ENCODE measurements at places on chromosomes 5 and 9.

GRCh38 chr9:108645520-108645919 lies 210.3 kb downstream of the ACTL7B start:
- no peak for DNase-seq

GRCh38 chr5:23289162-23289561 lies 218.2 kb upstream of the PRDM9 start:
- DNase-seq, result no peak

GRCh38 chr5:90911169-90911568 lies 352.6 kb downstream of the ADGRV1 start:
- no peak for DNase-seq

DNA sequence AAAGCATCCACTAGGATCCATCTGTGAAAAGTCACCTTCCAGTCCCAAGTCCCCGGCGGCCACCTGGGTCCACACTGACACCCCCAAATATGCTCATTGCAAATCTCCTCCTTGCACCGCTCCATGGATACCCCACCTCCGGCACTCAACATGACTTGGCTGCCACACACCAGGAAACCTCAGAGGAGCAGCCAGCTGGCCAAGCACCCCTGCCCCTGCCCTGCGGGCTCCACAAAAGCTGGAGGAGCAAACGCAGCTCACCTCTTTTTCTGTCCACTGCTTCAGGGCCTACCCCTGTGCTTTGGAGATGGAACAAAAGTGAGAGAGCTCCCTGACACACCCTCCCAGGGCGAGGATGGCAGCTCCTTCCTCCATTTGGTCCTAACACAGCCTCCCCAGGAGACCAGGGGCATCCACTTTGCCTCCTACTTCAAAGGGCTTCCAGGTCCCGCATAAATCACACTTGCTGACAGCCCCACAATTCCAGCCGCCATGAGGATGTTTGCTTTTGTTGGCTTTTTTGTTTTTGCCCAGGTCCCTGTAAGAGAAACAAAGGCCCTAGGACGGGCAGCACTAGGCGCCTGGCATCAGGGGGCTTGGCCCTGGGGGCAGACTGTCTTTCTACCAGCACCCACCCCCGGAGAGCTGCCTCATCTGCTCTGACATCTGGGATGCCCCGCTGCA lies 14.8 kb downstream of the ROR2 start:
- no peak for DNase-seq

GRCh38 chr9:124087226-124087625 lies 75.7 kb downstream of the LHX2 start:
- no peak for DNase-seq

DNA sequence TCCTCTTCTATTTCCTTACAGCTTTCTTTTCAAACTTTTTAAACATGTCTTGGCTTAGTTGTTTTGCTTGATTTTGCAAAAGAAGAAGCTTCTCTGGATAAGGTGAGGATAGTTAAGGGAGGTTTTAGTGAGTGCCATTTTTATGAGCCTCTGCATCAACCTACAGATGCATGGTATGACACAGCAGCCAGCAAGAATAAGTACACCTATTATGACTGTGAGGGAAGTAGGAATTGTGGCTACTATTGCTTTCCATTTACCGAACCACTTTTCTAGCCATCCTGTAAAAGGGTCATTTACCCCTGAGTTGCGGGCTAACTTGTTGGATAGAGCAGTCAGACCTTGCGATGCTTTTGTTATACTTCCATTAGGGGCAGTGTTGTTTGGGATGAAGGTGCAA lies 7.0 kb upstream of the TUT7 start:
- DNase-seq, result no peak

DNA sequence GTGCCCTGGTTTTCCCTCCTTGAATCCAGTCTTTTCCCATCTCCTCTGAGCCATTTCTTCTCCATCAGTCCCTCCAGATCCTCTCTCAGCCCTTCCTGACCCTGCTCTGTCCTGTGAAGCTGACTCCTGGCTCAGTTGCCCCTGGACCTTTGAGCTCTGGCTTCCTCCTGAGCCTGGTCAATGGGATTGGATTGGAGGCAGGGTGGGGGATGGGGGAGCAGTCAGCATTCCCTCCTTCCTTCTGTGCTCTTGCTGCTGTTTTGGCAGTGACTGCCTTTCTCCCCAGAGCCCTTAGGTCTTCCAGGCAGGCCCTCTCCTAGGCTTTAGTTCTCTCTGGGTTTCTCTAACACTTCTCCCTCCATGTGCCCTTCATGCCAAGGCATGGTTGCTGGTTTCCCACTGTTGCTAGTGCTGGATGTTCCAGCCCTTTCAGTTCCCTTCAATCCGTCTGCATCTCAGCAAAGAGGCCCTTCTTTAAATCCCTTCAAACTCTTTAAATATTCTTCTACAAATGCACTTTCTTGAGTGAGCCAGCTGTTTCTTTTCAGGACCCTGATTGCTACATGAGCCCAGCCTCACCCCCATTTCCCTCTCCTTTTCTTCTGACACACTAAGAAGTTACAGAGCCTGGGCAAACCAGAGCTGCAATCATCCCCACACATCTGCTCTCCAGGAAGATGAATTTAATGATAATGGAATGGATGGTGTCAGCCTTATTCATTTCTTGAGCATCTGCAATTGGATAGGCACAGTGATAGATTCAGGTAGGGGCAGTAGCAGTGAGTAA lies 2.2 kb downstream of the TNFSF15 start:
- DNase-seq, result no peak

DNA sequence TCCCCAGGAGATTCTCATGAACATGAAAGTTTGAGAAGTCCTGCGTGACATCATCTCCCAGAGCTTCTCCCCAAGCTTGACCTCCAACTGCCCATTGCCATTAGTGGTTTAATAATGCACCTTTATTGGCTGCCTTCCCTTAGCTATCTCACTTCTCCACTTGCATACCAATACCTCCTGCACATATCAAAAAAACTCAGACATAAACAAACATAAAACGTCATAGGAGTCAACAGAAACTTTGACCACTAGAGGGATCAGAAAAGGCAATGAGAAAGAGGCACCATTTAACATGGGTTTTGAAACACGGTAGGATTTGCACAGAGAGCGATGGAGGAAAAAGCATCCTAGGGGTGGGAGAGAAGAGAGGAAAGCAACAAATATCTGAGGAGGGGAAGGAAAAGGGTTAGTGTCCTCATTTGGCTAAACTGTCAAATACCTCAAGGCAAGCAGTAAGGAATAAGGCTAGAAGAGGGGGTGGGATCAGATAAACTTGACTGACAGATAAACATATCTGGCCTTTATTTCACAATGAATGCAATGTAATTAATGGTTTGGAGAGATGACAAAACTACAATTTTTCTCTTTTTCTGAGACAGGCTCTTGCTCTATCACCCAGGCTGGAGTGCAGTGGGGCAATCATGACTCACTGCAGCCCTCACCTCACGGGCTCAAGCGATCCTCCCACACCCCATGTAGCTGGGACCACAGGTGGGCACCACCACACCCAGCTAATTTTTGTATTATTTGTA lies 27.0 kb downstream of the GNAQ start:
- no peak for DNase-seq

DNA sequence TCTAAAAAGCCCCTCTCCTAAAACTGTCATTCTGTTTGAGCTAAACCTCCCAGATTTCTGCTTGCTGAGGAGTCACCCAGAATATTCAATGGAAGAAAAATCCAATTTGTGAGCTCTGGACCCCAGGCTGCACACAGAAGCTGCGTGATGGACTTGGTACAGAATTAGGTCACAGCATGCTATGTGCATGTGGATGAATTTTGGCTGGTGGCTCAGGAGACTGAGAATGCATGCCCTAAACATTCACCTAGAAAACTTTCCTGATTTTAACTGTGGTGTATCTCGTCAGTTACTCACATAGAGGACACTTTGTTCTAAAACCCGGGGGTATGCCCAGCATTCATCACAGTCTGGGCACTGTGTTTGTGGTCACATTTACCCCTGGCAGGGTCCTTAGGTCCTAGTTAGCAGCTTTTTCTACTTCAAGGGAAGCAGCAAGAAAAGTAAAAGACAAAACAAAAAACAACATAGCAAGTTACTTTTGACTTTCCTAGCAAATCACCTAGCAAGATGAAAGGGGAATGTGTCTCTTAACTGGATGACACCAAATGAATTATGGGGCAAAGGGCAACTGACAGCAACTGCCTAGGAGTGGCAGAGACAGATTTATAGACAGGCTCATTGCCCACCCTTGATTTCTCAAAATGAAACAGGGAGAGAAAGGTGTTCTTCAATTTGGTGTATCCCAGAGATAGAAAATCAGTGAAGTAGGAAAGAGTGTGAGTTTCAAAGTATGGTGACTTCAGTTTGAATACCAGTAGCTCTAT lies 8.3 kb upstream of the SHROOM1 start:
- DNase-seq, result no peak
